ENCODE measurements at places on chromosomes 1 and 21. TPM values are rescaled to one million over a fixed set of nuclear protein-coding genes. Genes with fewer than 3 reads are reported as not detected.
A peak's percentile ranks its signal among the peaks of the same experiment; 100 is the strongest.

Gene LCE2B
- not detected for total RNA-seq

DNA sequence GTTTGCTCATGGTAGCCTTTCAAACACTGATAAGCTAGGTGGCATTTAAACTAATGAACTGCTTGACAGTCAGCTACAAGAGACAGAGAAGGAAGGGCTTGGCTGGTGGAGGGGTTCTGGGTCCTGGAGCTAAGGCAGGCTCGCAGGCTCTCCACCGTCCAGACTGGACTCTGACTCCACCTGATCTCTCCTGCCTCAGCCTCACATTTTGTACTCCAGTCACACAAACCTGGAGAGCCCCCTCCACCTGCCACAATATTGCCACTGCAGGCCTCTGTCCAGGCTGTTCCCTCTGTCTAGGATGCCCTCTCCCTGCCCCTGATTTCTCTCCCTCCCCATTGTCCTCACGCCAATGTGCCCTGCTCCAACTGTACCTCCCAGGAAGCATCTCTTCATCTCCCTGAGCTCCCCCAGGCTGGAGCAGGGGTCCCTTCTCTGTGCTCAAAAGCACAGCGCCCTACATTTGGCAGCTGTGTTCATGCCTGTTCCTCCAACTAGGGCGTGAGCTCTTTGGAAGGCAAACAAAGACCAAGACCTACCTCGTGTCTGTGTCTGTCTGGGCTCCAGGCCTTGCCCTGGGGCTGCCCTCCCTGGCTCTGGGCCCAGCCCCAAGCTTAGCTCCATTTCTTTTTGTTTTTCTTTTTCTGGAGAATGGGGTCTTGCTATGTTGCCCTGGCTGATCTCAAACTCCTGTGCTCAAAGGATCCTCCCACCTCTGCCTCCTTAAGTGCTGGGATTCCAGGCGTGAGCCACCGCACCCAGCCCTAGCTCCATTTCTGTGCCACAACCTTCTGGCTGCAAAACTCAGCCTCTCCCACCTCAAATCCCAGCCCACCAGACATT, 2.9 kb downstream of the TIE1 start:
- peak; percentile 55 for DNase-seq

- no peak for DNase-seq
These were observed 32.7 kb downstream of the HSPG2 start for GRCh38 chr1:21904454-21904703.

DNA sequence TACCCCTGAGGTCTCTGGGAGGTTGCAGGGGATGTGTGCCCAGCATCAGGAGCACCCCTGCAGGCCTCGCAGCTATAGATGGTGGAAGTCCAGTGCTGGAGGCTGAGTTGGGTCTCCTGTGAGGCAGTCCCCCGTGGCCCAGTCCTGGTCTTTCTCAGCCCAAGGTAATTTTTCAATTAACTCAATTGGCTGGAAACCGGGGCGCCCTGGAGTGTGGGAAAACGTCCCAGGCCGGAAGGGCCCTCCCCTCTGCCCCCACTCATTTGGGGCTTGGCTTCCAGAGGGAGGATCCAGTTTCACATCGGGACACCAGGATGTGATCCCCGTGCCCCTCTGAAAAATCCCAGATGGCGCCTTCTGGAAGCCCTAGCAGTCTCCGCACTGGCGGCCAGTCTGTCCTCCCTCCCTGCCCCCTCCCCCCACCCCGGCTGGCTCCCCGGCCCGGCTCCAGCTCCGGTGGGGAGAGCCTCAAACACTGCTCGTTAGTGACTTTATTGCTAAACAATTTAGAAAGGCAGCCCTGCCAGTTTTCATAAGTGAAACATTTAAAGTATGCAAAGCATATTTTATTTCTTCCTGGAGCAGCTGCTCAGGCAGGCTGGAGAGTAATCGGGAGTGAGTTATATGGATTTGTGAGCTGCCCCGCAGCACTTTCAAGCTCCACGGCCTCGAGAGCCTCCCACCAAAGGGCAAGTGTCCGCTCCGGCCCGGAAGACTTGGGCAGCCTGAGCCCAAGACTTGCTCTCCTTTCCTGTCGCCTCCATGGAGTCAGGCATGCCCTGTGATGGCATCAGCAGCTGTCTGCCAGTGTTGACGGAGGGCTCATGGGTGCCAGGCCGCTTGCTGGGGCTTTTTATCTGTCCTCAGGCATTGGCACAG, 208.2 kb upstream of the TMEM51 start:
- DNase-seq, result peak; percentile 82

Gene INSRR
- not detected for total RNA-seq

Gene PCSK9
- total RNA-seq, result 0.13 TPM

- DNase-seq, result no peak
These were observed 322.7 kb upstream of the DUSP10 start for GRCh38 chr1:222064388-222065211.

- DNase-seq, result no peak
These were observed 31.8 kb upstream of the OLIG2 start for GRCh38 chr21:32993894-32994293.
